Stimulated activated CD4-positive, alpha-beta T cell treated with anti-CD3 and anti-CD28 coated beads, Interleukin-4, amount 100 ng/mL, for 24 hours (primary cell): ENCODE measurements at places on chromosomes 1 and 21.

GRCh38 chr1:215731699-215732098 lies 164.6 kb downstream of the KCTD3 start:
- DNase-seq = no peak

GRCh38 chr1:62082456-62083363 lies 111.9 kb upstream of the L1TD1 start:
- peak; percentile 36 for DNase-seq

- no peak for DNase-seq
Observed at GRCh38 chr21:18493422-18493821, 89.8 kb upstream of the TMPRSS15 start.

- no peak for DNase-seq
Observed at GRCh38 chr1:94240822-94241221, 3.4 kb upstream of the ARHGAP29 start.

DNA sequence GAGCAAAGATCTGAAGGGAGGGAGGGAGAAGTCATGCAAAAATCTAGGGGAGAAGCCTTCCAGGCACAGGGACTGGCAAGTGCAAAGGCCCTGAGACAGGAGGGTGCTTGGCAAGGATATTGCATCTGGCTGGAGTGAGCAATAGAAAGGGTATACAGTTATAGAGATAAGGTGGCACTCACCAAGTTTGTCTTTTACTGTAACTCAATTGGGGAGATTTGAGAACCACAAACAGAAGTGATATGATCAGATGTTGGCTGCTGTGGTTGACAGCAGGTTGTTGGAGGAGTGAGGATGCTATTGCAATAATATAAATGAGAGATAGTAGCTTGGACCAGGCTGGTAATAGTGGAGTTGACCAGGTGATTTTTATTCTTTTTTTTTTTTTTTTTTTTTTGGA lies 25.6 kb downstream of the MCOLN3 start:
- no peak for DNase-seq

- no peak for DNase-seq
Observed at GRCh38 chr1:19089524-19089923, 120.5 kb downstream of the UBR4 start.

GRCh38 chr1:245572709-245573108 lies 417.9 kb downstream of the KIF26B start:
- no peak for DNase-seq

- DNase-seq = peak; percentile 71
Observed at GRCh38 chr21:41068967-41069642, 98.9 kb upstream of the BACE2 start.

- DNase-seq = no peak
Observed at GRCh38 chr1:39593386-39593785, 16.8 kb upstream of the PABPC4 start.

- DNase-seq = no peak
Observed at GRCh38 chr1:234008591-234008990, 104.1 kb downstream of the SLC35F3 start.

DNA sequence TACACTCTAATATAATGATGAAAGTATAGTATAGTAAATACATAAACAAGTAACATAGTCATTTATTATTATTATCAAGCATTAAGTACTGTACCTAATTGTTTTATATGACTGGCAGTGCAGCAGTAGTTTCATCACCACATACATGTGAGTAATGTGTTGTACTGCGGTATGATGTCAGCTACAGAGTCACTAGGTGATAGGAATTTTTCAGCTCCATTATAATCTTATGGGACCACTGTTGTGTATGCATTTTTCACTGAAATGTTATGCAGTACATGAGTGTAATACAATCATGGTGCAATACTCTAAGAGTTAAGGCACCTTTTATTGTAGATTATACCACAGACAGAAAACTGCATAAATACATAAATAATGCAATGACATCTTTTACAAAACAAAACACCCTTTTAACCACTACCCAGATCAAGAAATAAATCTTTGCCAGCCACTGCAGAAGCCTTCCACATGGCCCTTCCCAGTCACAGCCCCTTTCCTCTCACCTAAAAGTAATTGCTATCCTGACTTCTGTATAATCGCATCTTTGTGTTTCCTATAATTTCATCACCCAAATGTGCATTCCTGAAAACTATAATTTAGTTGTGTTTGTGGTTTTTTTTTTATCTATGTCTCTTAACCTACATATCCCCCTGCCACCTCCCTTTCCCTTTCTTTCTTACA lies 16.3 kb downstream of the ABCD3 start:
- no peak for DNase-seq

DNA sequence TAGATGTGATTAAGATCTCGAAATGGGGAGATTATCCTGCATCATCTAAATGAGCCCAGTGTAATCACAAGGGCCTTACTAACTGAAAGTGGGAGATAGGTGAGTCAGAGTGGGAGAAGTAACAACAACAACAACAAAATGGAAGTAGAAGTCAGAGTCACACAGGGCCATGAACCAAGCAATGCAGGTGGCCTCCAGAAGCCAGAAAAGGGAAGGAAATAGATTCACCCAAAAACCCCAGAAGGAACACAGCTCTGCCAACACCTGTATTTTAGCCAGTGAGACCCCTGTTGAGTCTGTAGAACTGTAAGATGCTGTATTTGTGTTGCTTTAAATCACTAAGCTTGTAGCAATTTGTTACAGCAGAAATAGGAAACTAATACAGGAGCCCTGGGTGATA lies 4.1 kb downstream of the TAGLN2 start:
- DNase-seq = no peak

DNA sequence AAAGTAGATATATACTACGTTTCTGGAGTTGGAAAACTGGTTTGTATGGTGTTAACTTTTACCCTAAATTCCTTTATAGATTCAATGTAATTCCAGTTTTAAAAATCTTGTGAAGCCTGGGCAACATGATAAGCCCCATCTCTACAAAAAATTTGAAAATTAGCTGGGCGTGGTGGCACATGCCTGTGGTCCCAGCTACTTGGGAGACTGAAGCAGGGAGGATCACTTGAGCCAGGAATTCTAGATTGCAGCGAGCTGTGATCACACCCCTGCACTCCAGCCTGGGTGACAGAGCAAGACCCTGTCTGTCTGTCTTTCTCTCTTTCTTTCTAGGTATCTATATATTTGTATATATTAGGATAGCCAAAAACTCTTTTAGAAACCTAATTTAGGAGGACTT lies 141.9 kb downstream of the CLEC20A start:
- no peak for DNase-seq

DNA sequence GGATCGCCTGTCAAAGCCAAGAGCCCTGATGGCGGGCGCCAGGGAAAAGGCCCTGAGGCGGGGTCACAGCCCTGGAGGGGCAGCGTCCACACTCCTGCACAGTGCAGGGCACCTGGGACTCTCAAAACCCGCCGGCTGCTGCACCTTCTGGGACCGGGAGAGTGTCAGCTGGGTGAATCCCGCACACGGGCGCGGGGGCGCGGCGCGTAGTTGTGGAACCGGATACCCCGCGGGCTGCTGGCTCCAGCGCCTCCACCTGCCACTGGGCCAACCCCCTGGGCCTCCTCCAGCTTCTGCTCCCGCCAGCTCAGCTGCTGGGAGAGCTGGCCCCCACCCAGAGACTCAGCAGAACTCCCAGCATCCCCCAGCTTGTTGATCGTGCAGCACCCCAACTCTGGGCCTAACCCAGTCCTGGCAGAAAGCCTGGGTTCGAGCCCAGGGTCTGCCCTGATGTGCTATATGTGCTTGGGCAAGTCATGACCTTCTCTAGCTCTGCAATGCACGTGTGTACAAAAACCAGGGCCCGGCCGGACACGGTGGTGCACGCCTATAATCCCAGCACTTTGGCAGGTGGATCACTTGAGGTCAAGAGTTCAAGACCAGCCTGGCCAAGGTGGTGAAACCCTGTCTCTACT lies 33.8 kb downstream of the NECAP2 start:
- DNase-seq = no peak

- DNase-seq = no peak
Observed at GRCh38 chr1:218785928-218786327, 387.8 kb upstream of the LYPLAL1 start.

DNA sequence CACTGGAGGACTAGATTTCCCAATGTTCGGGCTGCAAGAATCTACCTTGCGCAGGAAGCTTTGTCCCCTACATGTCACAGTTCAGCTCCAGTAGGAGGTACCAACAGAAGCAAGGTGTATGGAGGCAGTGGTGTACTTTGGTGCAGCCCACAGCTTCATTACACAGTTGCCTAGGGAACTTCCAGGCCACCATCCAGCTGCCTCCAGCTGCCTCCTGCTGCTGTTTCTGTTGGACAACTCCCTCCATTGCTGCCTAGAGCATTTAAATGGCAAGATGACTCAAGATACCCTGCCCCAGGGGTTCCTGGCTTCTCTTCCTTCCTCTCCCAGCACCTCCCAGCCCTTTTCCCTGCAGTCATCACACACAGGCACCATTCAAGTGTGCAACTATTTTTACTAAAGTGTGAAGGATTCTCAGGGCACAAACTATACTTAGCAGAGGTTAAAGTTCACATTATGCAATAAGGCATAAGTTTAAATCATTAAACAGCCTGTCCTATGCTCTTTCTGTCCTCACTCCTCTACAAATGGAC lies 39.0 kb upstream of the ATP1A1 start:
- no peak for DNase-seq

DNA sequence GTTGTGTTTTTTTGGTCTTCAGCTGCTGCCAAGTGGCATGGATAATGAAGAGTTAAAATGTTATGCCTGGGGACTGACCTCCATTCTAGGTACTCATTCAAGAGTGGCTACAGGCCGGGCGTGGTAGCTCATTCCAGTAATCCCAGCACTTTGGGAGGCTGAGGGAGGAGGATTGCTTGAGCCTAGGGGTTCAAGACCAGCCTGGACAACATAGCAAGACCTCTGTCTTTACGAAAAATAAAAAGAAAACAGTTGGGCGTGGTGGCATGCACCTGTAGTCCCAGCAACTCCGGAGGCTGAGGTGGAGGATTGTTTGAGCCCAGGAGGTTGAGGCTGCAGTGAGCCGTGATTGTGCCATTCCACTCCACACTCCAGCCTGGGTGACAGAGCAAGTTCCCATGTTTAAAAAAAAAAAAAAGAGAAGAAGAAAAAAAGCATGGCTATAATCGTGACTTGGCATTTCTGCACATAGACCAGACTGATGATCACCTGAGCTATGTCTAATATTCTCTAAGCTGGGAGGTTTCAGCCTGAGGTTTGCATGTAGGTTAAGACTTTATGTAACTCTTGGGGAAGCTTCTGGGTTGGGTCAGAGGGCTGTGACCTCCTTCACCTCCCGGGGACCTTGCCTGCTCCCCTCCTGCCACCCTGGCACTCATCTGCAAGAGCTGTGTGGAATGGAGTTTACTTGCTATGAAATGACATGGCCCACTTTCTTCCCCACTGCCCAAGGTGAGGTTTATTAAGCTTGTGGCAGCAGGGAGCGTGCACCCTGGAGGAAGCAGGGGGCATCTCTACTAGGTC lies 51.3 kb downstream of the DHRS3 start:
- no peak for DNase-seq

DNA sequence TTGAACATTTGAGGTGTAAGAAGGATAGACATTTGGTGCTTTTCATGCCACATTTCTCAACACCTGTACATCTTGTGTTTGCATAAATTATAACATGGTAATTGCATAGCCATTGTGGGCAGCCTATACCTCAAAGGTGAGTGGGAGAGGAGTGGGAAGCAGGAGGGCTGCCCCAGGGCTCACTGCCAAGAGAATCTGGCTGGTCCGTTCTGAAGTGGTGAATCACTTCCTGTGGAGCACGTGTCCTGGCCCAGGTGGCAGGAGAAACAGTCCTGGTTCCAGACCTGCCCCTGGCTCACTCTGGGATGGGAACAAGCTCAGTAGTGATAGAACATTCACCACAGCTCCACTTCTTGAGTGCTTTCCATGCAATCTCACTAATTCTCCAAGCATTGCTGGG lies 11.6 kb upstream of the OLFML2B start:
- peak; percentile 12 for DNase-seq

DNA sequence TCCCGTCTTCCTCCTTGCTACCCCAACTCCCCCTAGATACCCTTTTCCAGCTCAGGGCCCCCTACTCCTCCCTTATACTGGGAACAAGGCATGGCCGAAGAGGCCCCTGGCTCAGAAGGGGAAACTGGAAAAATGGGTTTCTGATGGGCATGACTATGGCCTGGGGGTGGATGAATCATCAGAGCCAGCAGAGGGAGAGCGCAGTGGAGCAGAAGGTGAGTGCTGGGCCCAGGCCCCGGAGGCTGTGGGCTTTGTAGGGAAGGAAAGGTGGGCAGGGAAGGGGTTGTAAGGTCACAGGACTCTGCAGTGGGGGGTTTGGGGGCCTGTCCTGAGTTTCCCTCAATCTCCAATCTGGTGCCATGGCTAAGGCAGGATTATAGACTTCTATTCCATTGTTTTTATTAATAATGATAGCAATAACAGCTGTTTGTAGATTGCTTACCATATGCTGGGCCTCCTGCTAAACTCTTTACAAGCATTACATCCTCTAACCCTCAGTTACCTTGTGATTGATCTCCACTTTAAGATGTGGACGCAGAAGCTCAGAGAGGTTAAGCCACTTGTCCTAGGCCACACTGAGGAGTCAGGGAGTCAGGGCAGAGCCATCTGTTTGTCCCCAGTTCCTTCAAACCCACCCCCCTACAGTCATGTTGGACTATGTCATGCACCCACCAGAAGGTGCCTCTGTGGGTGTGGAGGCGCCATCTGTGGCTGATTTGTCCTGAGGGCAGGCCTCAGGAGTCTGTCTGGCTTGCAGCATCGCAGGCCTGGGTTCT lies 36.2 kb upstream of the ZNF362 start:
- DNase-seq = no peak

- no peak for DNase-seq
Observed at GRCh38 chr1:89624314-89624713, 8.6 kb upstream of the LRRC8C start.

GRCh38 chr1:236540813-236541465 lies 17.2 kb downstream of the LGALS8 start:
- no peak for DNase-seq

- no peak for DNase-seq
Observed at GRCh38 chr1:187110351-187110750, 281.6 kb downstream of the PLA2G4A start.

DNA sequence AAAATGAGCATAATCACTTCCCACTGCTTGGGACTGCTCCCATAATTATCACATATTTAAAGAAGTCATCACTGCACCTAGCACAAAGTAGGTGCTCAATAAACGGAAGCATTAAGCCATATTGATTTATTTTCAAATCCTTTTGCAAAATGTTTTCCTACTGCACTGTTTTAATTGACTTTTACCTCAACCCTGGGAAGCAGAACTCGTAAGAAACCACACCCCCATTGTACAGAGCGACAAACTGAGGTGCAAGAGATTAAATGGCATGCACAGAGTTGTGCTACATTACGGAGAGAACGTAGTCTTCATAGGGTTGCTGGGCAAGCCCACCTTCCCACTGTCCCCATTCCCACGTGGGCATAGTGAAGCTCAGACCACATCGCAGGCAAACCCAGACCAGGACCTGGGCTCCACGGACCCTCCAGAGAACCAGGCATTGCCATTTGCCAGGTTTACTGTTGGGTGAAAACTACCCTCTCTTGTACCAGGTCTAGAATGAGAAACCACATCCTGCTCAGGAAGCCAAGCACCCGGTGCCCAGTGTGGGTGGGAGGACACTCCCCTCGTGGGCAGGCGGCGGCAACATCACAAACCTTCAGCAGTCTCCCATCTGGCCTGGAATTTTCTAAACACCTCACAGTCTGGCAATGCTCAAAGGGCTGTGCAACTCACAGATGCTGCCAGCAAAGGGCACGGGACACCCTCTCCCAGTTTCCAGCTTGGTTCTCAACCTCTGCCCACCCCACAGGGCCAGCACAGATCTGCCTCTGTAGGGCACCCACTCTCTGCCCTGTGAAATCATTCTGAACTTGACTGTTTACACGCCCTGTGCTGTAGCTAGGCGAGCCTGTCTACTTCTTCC lies 8.2 kb downstream of the IFFO2 start:
- DNase-seq = peak; percentile 63
